HFFc6 (cell line): ENCODE measurements at places on chromosomes 7 and 10. TPM values are rescaled to one million over a fixed set of nuclear protein-coding genes. Genes with fewer than 3 reads are reported as not detected.

Gene IL6
- total RNA-seq = 21.7 to 52.7 TPM (median 30.2 TPM) in 3 replicates

Gene SH2D4B
- 0.04 TPM in 1 of 3 replicates, not detected in the others for total RNA-seq

Gene OPALIN
- total RNA-seq = not detected in 3 replicates

Gene VPS37D
- total RNA-seq = 2.7 and 3.2 TPM in 2 replicates

Gene AKR1C1
- 3.5 to 5.0 TPM (median 3.8 TPM) in 3 replicates for total RNA-seq

Gene NEUROD6
- total RNA-seq = not detected in 3 replicates

Gene NRCAM
- total RNA-seq = 0.22 to 0.71 TPM (median 0.51 TPM) in 3 replicates

Gene LRRD1
- total RNA-seq = 0.09 TPM in 1 of 3 replicates, not detected in the others

Gene AMZ1
- 6.6 to 12.7 TPM (median 10.4 TPM) in 3 replicates for total RNA-seq

Gene TMEM270
- not detected in 3 replicates for total RNA-seq

Gene CDH23
- 0.03 to 0.05 TPM in 2 of 3 replicates, not detected in the other for total RNA-seq

Gene PPP3CB
- total RNA-seq = 46.7 to 63.9 TPM (median 52.3 TPM) in 3 replicates

Gene LHPP
- 13.0 to 14.4 TPM (median 13.4 TPM) in 3 replicates for total RNA-seq

Gene WEE2
- total RNA-seq = not detected in 3 replicates

Gene GDF10
- total RNA-seq = not detected in 3 replicates

Gene EPHB6
- total RNA-seq = 0.05 to 0.69 TPM (median 0.45 TPM) in 3 replicates

Gene TRIM50
- total RNA-seq = not detected in 3 replicates

Gene NPY4R
- not detected in 3 replicates for total RNA-seq

Gene PRRT4
- total RNA-seq = not detected in 3 replicates

Gene ZNF273
- 1.4 and 1.7 TPM in 2 replicates for total RNA-seq

Gene HYAL4
- not detected in 2 replicates for total RNA-seq

Gene TMEM236
- total RNA-seq = 0.07 to 0.18 TPM (median 0.13 TPM) in 3 replicates

Gene PTEN
- total RNA-seq = 58.2 to 69.0 TPM (median 64.4 TPM) in 3 replicates

Gene VENTX
- not detected in 3 replicates for total RNA-seq

Gene PGAM2
- 0.34 TPM in 1 of 3 replicates, not detected in the others for total RNA-seq

Gene HYCC1
- total RNA-seq = 91.5 to 104 TPM (median 95.4 TPM) in 3 replicates
